Right lung (tissue), 10 donors: ENCODE measurements at places on chromosomes 6 and 20.

DNA sequence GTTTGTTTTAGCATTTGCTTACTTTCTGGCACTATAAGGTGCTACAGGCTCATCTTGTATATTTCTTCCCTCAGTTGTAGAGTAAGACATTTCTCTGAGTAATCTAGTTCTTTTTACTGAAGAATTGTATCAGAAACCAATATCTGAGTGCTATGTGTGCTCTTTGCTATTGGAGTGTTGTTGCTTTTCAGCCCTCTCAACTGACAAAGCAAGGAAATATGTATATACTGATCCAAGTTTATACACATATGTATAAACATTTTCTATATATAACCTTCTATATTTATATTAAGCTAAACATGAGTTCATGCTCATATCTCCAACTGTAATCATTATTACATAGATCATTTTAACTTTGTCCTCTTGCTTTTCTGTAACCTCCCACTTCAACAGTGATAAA, 405.7 kb downstream of the RFPL4B start:
- no peak for DNase-seq

DNA sequence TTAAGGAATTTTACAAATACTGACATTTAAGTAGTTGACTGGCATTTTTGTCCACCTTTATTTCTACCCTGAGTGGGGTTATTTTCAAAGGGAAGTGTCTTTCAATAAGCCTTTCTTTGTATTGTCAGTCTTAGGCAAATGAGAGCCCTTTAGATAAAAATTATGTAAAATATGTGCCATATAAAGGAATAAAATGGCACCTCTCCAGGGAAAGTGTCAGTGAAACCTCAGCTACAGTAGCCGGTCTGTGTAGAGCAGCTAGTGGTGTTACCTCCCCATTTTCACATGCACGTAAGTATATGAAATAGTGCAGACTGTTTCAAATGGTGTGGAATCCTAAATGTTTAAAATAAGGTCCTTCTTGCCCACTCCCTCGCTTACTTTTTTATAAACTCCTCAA, 5.0 kb downstream of the FAM217B start:
- DNase-seq = no peak

DNA sequence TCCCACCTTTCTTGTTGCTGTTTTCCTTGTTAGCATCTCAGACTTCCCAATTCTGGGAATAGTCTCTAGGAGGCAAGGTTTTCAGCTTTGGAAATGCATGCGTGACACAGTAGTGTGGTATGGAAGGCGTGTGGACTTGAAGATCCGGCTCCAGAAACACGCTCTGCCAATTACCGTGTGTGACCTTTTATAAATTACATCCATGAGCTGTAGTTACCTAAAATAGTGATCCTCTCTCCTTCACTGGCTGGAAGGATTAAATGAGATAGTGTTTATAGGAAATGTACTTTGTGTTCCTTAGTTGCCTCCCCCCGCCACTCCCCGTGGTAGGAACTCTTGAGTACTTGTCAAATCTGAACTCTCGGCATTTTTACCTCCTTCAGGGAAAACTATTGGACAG, 13.0 kb downstream of the E2F3 start:
- no peak for DNase-seq

GRCh38 chr6:7728855-7729590, 3.1 kb downstream of the BMP6 start:
- no peak for DNase-seq

- DNase-seq = no peak
Observed at GRCh38 chr20:62732842-62733525, 24.3 kb downstream of the NTSR1 start.

GRCh38 chr20:1255675-1256074, 10.4 kb upstream of the SNPH start:
- no peak for DNase-seq

- DNase-seq = no peak
Observed at GRCh38 chr6:14880677-14881076, 365.2 kb upstream of the JARID2 start.

- DNase-seq = no peak
Observed at GRCh38 chr6:137550535-137550934, 56.3 kb upstream of the OLIG3 start.

- DNase-seq = no peak
Observed at GRCh38 chr6:117494694-117495318, 12.3 kb downstream of the DCBLD1 start.

- no peak for DNase-seq
Observed at GRCh38 chr6:137229075-137229759, 10.0 kb upstream of the IFNGR1 start.

DNA sequence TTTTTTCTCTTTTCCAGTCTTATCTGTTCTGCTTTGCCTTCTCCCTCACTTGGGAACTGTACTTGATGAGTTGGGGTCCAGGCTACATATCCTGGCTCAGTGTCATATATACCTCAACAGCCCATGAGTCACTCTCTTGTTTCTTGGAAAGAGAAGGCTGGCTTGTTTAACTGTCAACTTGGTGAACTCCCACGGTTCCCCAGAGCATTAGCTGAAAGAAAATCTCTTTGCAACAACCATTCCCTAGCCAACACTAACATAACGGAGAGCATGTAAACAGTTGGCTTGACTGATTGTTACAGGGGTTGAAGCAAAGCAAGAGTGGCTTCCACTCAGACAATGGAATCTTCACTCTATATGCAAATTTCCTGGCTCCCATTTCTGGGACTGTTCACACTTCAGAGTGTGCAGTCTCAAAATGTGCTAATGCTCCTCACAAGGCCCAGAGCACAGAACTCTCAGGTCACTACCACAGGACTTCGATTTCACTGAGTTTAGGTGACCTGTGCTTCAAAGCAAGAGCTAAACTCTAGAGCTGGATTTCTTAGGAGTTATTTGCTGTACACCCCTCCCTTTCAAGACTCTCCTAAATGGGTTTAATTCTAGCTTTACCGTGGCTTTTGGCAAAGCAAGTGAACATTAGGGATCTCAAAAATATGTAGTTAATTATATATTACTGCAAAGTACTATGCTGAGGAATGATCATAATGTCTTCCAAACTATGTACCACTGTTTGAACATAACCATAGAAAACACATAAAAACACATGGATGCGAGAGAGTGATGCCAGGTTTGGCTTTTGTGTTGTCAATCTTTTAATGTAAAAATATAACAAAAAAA, 609.8 kb downstream of the RFPL4B start:
- DNase-seq = peak; percentile 79

GRCh38 chr20:15047042-15047441, 709.6 kb upstream of the FLRT3 start:
- DNase-seq = peak; percentile 57

- no peak for DNase-seq
Observed at GRCh38 chr6:46302176-46302575, 131.4 kb upstream of the ENPP5 start.

GRCh38 chr6:33845031-33845745, 41.4 kb upstream of the MLN start:
- DNase-seq = no peak

GRCh38 chr6:111231090-111231459, 143.8 kb downstream of the SLC16A10 start:
- DNase-seq = no peak

DNA sequence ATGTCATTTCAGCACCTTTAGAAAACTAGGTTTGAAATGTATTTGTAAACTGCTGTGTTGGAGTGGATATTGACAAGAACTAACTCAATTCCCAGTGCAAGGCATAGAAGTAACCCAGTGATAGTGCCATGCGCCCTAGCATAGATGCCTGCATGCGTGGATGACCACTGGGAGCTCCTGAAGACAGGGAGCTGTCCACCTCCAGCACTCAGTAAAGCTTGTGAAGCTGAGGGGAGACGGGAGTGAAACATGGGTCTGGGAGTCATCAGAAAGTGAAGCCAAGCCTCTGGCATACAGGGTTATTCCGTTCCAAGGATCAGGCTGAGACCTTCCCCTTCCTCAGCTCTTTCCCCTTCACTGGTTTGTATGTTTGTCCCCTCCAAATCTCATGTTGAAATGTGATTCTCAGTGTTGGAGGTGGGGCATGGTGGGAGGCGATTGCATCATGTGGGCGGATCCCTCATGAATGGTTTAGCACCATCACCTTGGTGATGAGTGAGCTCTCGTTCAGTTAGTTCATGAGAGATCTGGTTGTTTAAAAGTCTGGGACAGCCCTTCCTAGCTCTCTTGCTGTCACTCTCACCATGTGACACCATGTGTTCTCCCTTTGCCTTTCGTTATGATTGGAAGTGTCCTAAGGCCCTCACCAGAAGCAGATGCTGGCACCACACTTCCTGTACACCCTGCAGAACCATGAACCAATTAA, 146.5 kb upstream of the FERMT1 start:
- no peak for DNase-seq

- no peak for DNase-seq
Observed at GRCh38 chr6:170375661-170376060, 69.1 kb downstream of the FAM120B start.

DNA sequence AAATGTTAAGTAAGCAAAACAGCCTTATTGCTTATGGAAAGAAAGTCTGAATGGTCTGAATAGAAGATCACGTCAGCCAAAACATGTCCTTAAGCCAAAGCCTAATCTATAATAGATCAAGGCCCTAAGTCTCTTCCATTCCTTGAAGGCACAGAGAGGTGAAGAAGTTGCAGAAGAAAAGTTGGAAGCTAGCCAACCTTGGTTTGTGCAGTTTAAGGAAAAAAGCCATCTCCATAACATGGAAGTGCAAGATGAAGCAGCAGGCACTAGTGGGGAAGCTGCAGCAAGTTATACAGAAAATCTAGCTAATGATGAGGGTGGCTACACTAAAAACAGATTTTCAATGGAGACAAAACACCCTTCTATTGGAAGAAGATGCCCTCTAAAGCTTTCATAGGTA, 29.1 kb downstream of the LRRN4 start:
- DNase-seq = no peak

- DNase-seq = no peak
Observed at GRCh38 chr6:166540631-166541331, 45.7 kb downstream of the RAMACL start.

DNA sequence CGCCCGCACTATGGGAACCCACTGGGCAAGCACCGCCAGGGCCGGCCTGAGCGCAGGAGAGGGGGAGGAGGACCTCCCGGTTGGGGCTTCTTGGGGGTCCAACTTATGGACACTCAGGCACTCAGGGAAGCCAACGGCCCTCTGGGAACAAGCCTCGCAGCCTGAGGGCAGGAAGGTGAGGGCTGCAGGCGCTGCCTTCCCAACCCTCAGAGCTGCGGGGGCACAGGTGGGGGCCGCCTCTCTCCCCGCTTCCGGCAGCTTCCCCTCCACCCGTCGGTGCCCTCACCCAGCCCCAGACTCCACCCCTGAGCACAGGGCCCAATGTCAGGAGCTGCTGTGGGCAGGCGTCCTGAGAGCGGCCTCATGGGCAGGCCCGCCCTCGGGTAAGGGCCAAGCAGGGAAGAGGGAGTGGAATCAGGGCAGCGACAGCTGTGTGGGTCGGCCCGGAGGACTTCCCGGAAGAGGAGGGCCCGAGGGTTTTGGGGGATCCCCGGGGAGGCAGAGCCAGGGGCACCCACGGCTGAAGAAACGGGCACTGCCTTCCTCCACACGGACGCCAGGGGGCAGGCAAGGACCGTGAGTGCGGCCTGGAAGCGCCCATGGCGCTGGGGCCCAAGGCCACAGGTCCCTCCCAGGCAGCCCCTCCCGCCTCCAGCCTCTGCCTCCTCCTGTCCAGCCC, 488 bp upstream of the PTK6 start:
- peak; percentile 84 for DNase-seq

DNA sequence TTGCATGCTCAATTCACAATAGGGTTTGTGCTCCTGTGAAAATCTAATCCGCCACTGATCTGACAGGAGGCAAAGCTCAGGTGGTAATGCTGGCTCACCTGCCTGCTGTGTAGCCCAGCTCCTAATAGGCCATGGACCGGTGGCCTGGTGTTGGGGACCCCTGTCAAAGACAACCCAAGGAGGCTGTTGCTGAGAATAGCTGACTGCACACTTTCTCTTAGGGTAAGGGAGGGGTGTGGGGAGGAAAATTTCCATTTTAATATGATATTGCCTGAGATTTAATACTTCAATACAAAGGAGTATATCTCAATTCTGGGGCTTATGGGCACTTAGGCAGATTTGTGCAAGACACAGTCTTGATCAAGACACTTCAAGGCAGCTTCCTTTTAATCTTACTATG, 105.8 kb downstream of the ALDH8A1 start:
- no peak for DNase-seq

- DNase-seq = peak; percentile 22
Observed at GRCh38 chr6:139699335-139699734, 324.9 kb upstream of the CITED2 start.

- no peak for DNase-seq
Observed at GRCh38 chr6:39217177-39217864, 12.0 kb downstream of the KCNK5 start.

DNA sequence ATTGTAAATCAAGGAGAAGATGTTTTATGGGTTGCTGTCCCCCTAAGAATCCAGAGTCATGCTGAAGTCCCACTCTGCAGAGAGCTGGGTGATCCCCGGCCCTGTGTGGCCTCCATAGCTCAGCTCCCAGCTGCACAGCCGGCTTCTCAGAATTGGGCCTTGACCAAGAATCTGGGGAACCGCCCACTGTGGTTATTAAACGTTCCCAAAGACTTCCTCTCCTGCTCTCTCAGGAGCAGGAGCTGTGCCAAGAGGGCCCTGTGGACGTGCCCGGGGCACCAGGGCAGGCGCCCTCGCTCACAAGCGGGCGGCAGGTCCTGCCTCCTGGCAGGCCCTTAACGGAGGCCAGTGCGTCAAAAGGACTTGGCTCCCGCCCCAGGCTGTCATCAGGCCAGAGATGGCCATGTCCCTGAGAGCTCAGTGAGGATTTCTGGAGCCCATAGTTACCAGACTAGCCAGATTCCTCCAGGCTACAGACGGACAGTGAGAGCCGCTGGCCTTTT, 30.4 kb downstream of the ZC3H12D start:
- DNase-seq = peak; percentile 88

DNA sequence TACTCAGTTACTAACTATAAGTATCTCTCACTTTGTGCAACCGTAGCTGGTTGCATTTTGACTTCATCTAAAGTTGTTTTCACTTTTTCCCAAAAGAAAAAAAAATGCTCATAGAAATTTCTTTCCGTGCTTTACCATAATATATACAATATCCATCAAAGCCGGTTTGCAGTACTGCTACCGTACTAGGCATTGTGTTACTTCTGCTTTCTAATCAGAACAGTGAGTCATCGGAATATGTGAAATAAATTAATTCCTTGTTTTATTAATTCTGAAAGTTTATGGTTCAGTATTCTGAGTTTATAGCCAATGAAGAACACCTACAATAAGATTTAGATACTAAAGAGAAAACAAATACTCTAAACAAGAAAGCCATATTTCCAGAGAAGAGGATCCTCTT, 72.5 kb downstream of the TNFRSF21 start:
- DNase-seq = no peak

DNA sequence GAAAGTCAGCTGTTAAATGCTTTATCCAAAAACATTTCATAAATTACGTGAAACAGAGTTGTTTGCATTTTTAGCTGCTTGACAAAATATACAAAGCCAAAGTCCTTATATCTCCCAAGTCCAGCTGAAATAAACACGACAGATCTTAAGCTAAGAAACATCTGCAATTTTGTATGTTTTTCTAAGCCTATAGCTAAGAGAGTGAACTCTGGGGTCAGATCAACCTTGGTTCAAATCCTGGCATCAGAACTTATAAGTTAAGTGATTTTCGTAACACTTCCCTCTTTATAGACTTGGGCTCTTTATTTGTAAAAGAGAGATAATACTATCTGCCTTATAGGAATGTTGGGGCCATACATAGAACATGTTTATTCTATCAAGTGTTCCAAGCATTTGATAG, 176.7 kb downstream of the PTPRK start:
- DNase-seq = peak; percentile 78

GRCh38 chr20:3407040-3407770, at the start of gene DNAAF9:
Gene DNAAF9 (minus strand): TSS chr20:3407669. CDS start chr20:3407557, 112 bp downstream.
- no peak for DNase-seq

- DNase-seq = no peak
Observed at GRCh38 chr6:104768906-104769305, 90.8 kb downstream of the HACE1 start.

GRCh38 chr6:124962639-124963415, 590 bp downstream of the RNF217 start:
- DNase-seq = peak; percentile 55
